Stimulated activated CD4-positive, alpha-beta T cell treated with anti-CD3 and anti-CD28 coated beads, Interleukin-1b, Interleukin-23, amount 100 ng/mL, for 4 hours (primary cell): ENCODE measurements at places on chromosomes 16 and 17.
A peak's percentile ranks its signal among the peaks of the same experiment; 100 is the strongest.

DNA sequence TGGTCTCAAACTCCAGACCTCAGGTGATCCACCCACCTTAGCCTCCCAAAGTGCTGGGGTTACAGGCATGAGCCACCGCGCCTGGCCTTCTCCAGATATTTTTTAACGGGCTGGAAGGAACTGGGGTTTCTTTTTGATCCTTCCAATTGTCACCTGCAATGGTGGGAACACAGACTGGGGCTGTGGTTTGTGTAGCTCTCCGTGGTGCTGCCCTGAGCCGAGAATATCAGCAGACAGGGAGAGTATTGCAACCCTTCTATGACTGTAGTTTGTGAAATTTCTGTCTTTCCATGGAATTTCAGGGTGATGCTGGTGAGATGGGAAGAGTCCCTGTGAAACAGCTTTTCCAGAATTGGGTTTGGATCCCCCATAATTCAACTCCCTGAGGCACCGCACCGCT, 263.5 kb downstream of the ENGASE start:
- DNase-seq, result no peak

- DNase-seq, result no peak
These were observed 13.1 kb downstream of the SLC38A8 start for GRCh38 chr16:84029297-84030047.

GRCh38 chr16:120756-121155, 17.7 kb downstream of the NPRL3 start:
- DNase-seq, result no peak

GRCh38 chr16:4428500-4428899, 2.8 kb downstream of the DNAJA3 start:
- DNase-seq, result no peak

- DNase-seq, result peak; percentile 61
These were observed 264.2 kb downstream of the SEC14L1 start for GRCh38 chr17:77404812-77405581.

GRCh38 chr16:9300252-9300651, 208.8 kb downstream of the HAPSTR1 start:
- DNase-seq, result no peak

GRCh38 chr16:28935346-28935745, 3.6 kb downstream of the CD19 start:
- DNase-seq, result no peak

DNA sequence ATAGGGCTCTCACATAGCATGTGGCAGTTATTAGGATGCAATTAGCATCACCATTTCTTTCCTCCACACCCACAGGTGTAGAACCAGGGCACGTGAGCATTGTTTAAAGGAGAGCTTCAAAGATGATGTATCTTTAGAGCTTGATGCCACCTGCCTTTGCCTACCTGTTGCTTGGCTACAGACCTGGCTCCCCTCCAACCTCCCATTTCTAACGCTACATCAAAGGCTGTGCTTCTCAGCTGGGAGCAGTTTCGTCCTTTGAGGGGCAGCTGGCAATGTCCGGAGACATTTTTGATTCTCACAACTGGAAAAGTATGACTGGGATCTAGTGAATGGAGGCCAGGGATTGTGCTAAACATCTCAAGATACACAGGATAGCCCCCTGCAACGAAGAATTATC, 78.5 kb upstream of the CLEC3A start:
- no peak for DNase-seq

DNA sequence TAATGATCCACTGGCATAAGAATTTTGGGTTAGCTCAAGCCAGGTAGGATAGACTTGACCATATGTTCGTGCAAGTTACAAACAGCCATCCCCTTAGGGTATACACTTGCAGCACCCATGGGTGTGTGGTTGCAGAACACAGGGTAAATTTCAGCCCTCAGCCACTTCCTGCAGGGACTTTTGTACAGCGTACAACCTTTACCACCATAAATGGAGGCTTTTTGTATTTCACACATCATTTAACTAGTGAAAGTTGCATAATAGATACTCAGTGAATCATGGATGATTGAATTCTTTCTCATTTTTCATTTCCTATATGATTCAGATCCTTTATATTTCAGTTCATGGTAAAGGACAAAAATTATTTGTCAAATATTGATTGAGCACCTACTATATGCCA, 473.9 kb downstream of the CDH13 start:
- no peak for DNase-seq

- no peak for DNase-seq
These were observed 1.2 kb downstream of the MAF start for GRCh38 chr16:79599256-79599836.

GRCh38 chr17:80652756-80653330, 108.2 kb downstream of the RPTOR start:
- no peak for DNase-seq

GRCh38 chr16:11976850-11977375, 379 bp downstream of the SNX29 start:
- DNase-seq, result no peak

DNA sequence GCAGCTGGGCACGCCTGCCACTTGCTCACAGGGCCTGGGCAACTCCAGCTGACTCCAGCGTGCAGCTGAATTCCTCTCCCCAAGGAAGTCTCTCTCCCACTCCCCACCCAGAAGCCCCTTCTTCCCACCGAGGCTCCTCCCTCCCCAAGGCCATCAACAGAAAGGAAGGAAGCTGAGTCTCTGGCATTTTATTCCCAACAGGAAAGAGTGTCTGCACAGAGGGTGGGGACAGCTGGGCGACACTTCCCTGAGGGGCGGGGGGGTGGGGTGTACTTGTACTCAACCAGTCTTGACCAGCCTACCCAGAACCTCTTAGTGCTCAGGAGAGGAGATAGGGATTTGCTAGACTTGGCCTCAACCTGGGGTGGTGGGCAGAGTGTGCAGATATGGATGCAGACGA, at the start of gene EXOC3L1:
Gene EXOC3L1, minus strand, starts transcription at position 96 of the 400 bp plus-strand sequence. CDS start 460 bp downstream, outside the sequence.
- DNase-seq, result no peak

GRCh38 chr16:73794994-73795393, 501.6 kb upstream of the PSMD7 start:
- DNase-seq, result no peak

DNA sequence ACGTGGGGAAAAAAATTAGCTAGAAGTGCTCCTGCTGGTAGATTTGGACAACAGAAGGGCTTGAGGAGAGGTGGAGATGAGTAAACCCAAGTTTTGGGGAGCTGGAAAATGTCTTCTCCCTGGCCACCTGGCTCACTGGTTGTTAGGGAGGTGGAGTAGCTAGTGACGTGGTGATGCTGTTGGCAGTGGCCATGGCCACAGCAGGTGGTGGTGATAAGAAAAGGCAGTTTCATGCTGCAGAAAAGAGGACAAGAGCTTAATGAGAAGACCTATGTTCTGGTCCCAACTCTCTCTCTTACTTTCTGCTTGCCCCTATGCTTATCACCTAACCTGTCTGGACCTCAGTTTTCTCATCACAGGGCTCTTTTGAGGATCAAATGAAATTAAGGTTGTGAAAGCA, 223.5 kb upstream of the N4BP1 start:
- DNase-seq, result no peak

DNA sequence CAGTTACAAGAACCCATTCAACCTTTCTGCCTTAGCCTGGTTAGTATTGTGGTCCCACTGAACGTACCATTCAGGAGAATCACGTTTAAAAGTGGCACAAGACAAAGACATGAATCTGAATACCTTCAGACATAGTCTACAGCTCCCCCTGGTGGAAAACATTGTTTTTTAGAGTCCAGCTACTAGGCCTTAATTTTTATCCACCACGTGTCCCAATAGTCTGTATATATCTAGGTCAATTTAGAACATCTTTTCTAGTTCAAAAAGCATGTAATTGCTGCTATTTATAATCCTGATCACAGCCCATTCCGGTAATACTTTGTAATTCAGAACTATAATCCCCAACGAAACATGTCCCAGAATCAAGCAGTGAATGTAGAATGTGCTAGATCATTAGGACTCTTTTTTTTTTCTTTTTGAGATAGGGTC, 13.7 kb upstream of the GUCY2D start:
- DNase-seq, result no peak

GRCh38 chr17:43169561-43170139, 1.4 kb upstream of the NBR1 start:
- peak; percentile 9 for DNase-seq

- no peak for DNase-seq
These were observed 3.4 kb downstream of the ZNF688 start for GRCh38 chr16:30567991-30568638.

GRCh38 chr17:77361986-77362620, 221.3 kb downstream of the SEC14L1 start:
- DNase-seq, result no peak

DNA sequence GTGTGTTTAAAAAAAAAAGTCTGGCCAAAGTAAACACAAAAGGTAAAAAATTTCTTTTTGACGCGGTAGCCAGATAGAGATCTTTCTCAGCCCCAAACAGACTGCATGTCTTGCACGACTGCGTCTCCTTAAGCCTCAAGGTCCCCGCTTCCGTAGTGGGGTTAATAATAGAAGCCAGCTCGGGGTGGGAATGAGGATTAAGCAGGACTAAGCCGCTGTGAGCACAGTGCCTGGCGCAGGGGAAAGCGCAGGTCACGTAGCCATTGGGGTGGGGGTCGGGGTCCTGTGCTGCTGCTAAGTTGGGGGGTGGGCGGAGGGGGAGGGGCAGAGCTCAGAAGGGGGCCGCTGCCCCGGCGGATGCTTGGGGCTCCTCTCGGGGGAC, 521 bp downstream of the GGA2 start:
- DNase-seq, result no peak

GRCh38 chr16:22262460-22262859, 34.7 kb upstream of the POLR3E start:
- no peak for DNase-seq

- no peak for DNase-seq
These were observed 2.0 kb upstream of the DUXB start for GRCh38 chr16:75703306-75703705.

- no peak for DNase-seq
These were observed 84.5 kb downstream of the XYLT1 start for GRCh38 chr16:17386229-17386628.

DNA sequence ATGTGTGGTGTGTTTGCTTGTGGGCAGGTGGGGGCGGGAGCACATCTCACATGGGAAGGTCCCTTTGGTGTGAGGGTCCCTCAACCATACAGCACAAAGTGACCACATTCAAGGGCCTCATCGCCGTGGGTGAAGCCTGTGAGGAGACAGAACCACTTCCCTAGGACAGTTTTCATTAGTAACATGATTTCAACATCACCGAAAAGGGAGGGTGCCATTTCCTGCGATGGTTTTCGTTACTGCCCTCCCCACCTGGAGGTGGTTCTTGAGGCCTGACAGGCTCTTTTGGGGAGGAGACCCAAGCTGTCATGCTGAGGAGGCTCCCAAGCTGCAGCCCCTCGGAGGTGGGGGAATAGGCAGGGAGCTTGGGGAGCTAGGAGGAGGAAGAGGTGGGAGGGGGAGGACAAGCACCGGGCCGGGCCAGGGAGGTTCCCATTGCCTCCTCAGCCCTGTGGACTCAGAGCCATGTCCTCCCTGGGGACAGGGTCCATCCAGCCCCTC, 9.5 kb downstream of the CD300LB start:
- DNase-seq, result no peak
